GM03348 (cell line): ENCODE measurements at places on chromosomes 13 and 19.

- no peak for DNase-seq
Measured at GRCh38 chr19:29271911-29272310, 59.0 kb upstream of the UQCRFS1 start.

DNA sequence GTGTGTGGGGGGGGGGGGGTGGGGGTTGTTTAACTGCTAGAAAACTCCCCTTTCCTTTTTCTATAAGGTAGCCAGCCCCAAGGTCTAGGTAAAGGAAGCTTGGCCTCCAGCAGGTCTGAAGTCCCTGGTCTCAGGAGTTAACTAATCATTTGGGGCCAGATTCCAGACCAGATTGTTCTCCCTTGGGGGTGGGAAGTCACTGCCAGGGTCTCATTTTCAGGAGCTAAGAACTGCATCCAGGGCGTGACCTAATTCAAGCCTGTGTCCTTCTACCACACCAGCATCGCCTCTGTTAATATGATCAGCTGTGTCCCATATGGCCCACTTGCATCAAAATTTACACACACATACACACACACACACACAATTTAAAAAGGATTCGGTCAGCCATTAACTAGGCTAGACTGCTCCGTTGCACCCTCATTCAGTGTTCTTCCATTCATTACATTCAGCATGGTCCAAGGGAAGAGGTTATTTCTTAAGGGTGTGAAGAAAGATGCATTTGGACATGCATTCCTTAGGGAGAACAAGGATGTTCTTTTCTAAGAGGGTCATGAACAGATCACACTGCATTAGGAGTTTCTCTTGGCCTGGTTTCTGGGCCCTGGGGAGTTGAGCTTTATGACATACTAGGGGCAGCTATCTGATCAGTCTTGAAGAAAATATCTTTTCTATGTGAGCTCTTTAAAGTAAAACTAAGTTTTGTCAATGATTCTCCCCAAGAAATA, 91.0 kb downstream of the FGF14 start:
- no peak for DNase-seq

GRCh38 chr13:110400786-110401533, 93.9 kb downstream of the COL4A2 start:
- peak; percentile 60 for DNase-seq

DNA sequence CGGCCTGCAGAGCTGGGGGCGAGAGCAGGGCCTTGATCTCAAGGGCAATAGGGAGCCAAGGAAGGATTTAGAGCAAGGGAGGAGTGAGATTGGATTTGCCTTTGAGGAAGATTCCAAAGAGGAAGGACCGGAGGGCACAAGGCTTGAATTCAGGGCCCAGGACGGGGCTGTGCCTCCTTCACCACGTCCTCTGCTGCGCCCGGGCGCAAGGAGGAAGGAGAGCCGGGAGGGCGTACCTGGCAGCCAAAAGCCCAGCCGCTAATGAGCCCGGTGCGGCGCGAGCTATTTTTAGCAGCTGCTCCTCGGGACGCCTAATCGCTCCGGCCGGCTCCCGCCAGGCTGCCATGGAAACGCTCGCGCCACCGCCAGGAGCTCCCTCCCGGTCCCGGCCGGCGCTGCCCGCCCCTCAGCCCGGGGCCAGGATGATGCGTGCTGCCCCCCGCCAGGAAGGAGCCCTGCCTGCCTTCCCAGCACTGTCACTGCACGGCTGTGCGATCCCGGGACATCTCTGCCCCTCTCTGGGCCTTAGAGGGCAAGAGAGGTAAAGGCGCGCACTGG, 31.3 kb downstream of the TINCR start:
- DNase-seq = peak; percentile 57

DNA sequence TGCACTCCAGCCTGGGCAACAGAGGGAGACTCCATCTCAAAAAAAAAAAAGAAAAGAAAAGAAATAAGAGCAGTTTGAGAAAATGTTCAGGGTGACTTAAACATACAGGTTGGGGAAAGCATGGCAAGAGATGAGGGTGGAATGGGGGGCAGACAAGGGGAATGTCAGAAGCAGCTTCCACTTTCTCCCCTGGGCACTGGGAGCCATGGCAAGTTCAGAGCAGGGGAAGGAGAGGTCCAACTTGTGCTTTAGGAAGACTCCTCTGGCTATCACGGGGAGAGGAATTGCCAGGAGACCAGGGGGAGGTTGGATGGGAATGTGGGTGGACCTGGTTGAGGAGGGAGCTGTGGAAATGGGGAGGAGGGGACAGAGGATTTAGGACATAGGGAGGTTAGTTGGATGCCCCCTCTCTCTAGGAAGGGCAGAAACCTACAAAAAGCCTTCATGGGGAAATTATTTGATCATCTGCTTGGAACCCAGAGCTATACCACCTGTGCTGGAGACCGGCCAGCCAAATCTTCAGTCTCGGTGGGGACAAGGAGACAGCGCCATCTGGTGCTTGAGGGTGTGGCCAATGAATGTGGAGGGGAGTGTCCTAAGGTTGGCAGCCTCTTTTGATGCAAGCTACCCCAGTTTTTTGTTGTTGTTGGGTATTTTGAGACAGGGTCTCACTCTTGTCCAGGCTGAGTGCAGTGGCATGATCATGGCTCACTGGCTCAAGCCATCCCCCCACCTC, 7.3 kb upstream of the STRN4 start:
- DNase-seq = peak; percentile 43

GRCh38 chr19:22832031-22832762, at the start of gene ZNF723:
Gene ZNF723 (plus strand): TSS chr19:22832291. CDS start chr19:22832380, 89 bp downstream.
- DNase-seq = no peak

DNA sequence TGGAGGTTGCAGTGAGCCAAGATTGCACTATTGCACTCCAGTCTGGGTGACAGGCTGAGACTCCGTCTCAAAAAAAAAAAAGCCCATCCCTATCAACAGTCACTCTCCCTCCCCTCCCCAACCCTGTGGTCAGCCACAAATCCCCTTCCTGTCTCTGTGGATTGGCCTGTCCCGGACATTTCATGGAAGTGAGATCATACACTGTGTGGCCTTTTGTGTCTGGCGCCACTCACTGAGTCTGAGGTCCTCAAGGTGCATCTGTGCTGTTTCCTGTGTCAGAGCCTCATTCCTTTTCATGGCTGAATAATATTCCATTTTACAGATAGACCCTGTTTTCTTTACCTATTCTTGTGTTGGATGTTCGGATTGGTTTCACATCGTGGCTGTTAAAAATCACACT, 149.5 kb downstream of the PTPRS start:
- no peak for DNase-seq

DNA sequence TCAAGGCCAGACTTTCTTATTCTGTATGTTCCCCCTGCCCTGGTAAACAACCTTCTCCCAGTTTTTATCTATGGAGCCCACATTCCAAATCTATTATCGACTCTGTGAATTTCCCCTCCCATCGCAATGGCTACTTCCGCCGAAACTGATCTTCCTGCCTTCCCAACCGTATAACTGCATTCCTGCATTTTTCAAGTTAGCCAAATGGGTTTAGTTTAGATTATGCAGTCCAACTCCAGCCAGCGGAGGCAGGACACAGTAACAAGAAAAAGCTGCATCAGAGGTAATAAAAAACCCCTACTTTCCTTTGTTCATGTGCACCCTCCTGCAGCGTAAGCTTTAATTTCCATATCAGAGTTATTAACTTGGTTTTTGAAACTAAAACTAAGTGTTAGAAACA, 112.2 kb upstream of the ZNF91 start:
- DNase-seq = no peak
